ENCODE measurements at places on chromosomes 4 and X. TPM values are rescaled to one million over a fixed set of nuclear protein-coding genes. Genes with fewer than 3 reads are reported as not detected.

The CSAG3 gene
- not detected for total RNA-seq

The IQCM gene
- not detected for total RNA-seq

DNA sequence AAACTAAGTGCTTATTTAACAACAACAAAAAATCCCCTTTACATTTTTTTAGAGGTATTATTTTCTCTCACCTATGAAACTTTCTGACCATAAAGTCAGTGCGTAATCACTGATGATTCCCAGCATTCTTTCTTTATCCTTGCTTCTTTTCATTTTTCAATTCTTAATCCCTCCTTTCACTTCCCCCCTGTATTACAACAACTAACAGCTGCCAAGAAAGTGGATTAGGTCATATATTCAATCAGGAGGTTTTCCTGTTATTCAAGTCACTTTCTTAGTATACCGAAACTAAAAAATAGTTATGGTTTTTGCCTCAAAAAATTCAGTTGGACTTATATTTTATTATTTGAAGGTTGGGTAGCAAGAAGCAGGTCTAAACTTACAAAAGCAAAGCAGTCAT is 2.1 kb upstream of the STAP1 start:
- no peak for DNase-seq
- H3K27ac ChIP-seq: no peak overlapping the region
- peaks cover 9% of the 10 kb centered on the region for H3K36me3 ChIP-seq

The CT45A10 gene
- not detected for total RNA-seq

- H3K4me3 ChIP-seq: peak overlapping the region; percentile 96
- H3K27ac ChIP-seq: peak overlapping the region; percentile 87
- peaks cover 64% of the 10 kb centered on the region for H3K36me3 ChIP-seq
- no peak for DNase-seq
- H3K4me1 ChIP-seq: peaks cover 62% of the 10 kb centered on the region
- H3K27me3 ChIP-seq: no peaks in the 10 kb centered on the region
Observed at GRCh38 chr4:153469031-153469430, 2.9 kb downstream of the TMEM131L start.

- H3K36me3 ChIP-seq: peaks cover 2% of the 10 kb centered on the region
- DNase-seq: no peak
- peaks cover 14% of the 10 kb centered on the region for H3K4me1 ChIP-seq
- peaks cover 18% of the 10 kb centered on the region for H3K27me3 ChIP-seq
- no peak overlapping the region for H3K4me3 ChIP-seq
- H3K27ac ChIP-seq: no peak overlapping the region
Observed at GRCh38 chr4:7186516-7187167, 5.7 kb upstream of the SORCS2 start.

DNA sequence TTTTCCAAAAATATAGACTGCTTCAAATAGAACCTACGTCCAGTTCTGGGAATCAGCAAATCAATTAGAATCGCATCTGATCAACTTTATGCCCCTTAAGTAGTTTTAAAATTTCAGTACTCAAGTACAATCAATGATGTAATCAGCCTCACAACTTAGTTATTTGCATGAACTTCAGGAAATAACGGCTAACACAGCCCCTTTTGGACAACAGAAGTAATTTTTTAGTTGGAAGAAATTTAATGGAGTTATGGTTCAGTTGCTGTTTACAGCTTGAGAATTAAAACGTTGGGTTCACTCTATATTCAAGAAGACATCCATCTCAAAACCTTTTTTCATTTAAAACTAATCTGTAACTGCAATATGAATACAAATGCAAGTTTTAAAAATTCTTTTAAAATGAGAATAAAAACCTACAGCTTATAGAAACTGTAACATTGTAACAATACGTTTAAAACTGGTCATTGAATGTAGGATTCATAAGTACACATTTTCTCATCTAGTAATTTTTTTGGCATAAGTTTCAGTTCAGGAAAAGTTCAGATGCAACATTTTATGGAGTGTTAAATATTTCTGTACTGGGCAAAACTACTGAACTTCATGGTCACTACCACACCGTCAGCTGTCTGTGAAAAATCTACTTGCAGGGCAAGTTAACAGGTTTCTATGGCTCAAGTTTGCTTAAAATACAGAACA is 956 bp downstream of the TAPT1 start:
- H3K4me1 ChIP-seq: peaks cover 48% of the 10 kb centered on the region
- peak overlapping the region; percentile 88 for H3K4me3 ChIP-seq
- no peaks in the 10 kb centered on the region for H3K27me3 ChIP-seq

GRCh38 chr4:169239221-169239905 is 31.4 kb downstream of the SH3RF1 start:
- H3K27me3 ChIP-seq: peaks cover 7% of the 10 kb centered on the region
- DNase-seq: no peak
- no peak overlapping the region for H3K27ac ChIP-seq
- H3K4me1 ChIP-seq: no peaks in the 10 kb centered on the region
- H3K36me3 ChIP-seq: no peaks in the 10 kb centered on the region

DNA sequence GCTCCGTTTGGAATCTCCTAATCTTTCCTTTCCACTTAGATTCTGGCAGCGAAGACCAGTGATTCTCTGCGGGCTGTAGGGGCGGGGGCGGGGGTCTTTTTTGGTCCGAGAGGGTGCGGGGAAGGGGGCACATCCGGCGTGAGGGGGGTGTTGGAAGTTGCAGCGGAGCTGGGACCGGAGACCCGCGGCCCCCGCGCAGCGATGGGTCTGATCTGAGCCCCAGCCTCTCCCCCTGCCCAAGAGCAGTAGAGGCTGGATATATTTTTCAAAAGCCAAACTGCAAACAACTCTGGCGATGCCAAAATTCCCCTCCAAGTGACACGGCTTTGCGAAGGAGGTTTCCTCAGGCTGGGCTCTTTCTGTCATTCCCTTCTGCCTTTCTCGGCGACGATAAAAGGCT is 355 bp downstream of the GRID2 start:
- no peak for DNase-seq
- no peak overlapping the region for H3K4me3 ChIP-seq
- peaks cover 30% of the 10 kb centered on the region for H3K27me3 ChIP-seq
- H3K4me1 ChIP-seq: peaks cover 5% of the 10 kb centered on the region
- H3K27ac ChIP-seq: no peak overlapping the region

The OR13H1 gene
- not detected for total RNA-seq

DNA sequence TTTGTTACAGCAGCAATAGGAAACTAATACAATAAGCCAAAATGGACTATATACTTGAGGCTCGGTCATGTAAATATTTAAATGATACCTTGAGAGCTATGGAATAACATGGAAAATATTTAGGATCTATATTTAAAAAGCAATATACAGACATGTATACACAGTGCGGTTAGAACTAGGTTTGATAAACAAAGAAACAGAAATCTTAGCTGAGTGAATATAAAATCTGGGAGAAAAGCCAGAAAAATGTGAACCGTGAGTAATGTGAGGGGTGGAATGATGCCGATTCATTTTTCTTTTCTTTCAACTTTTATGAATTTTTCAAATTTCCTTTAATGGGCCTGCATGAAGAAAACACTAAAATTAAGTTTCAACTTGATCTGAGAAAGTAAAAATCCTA is 104.1 kb downstream of the ATXN3L start:
- no peak overlapping the region for H3K4me3 ChIP-seq
- H3K4me1 ChIP-seq: peaks cover 2% of the 10 kb centered on the region
- no peak overlapping the region for H3K27ac ChIP-seq
- no peaks in the 10 kb centered on the region for H3K36me3 ChIP-seq
- DNase-seq: no peak
- no peaks in the 10 kb centered on the region for H3K27me3 ChIP-seq

DNA sequence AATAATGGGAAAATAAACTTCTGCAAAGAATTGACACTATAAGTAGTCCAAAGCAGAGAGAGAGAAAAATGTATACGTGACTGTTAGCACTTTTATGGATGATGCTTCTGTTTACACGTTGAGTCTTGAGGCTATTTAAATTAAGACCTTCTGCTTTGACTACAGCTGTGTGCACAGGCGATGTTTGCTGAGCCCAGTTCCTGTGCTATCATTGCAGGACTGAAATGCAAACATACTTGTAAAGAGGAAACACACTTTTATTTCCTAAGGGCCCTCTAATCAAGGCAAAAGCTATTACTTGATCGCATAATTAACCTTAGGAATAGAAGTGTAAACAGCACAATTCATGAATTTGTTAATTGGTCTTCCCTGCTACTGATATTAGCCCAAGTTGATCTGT is 226.9 kb downstream of the FBXW7 start:
- peaks cover 3% of the 10 kb centered on the region for H3K4me1 ChIP-seq
- H3K27ac ChIP-seq: no peak overlapping the region
- no peak overlapping the region for H3K4me3 ChIP-seq
- no peak for DNase-seq
- H3K27me3 ChIP-seq: peaks cover 2% of the 10 kb centered on the region
- H3K36me3 ChIP-seq: no peaks in the 10 kb centered on the region

GRCh38 chr4:59063015-59063720 is 1953.0 kb upstream of the IGFBP7 start:
- H3K27ac ChIP-seq: no peak overlapping the region
- no peak overlapping the region for H3K4me3 ChIP-seq
- DNase-seq: no peak
- no peaks in the 10 kb centered on the region for H3K4me1 ChIP-seq
- H3K36me3 ChIP-seq: no peaks in the 10 kb centered on the region

DNA sequence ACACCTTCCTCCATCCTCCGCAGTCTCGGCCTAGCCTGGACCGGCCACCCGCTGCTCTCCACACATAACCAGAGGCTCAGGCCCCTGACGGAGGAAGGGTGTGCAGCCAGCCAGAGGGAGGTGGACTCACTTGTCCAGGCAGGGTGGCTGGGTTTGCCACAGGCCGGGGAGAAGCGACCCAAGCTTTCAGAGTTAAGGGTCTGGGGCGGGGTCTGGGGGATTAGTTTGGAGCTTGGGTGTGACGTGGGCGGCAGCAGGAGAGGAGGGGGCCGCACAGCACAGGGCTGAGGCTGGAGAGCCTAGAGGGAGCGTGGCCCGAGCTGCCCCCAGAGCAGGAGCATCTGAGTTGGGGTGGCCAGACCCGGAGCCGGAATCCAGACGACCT is 22.4 kb upstream of the CPLX1 start:
- H3K27me3 ChIP-seq: no peaks in the 10 kb centered on the region
- peaks cover 49% of the 10 kb centered on the region for H3K36me3 ChIP-seq
- no peak for DNase-seq
- no peaks in the 10 kb centered on the region for H3K4me1 ChIP-seq
- no peak overlapping the region for H3K27ac ChIP-seq
- H3K4me3 ChIP-seq: no peak overlapping the region

The PQBP1 gene
- 70.8 TPM for total RNA-seq

The TXK gene
- 60.6 TPM for total RNA-seq

DNA sequence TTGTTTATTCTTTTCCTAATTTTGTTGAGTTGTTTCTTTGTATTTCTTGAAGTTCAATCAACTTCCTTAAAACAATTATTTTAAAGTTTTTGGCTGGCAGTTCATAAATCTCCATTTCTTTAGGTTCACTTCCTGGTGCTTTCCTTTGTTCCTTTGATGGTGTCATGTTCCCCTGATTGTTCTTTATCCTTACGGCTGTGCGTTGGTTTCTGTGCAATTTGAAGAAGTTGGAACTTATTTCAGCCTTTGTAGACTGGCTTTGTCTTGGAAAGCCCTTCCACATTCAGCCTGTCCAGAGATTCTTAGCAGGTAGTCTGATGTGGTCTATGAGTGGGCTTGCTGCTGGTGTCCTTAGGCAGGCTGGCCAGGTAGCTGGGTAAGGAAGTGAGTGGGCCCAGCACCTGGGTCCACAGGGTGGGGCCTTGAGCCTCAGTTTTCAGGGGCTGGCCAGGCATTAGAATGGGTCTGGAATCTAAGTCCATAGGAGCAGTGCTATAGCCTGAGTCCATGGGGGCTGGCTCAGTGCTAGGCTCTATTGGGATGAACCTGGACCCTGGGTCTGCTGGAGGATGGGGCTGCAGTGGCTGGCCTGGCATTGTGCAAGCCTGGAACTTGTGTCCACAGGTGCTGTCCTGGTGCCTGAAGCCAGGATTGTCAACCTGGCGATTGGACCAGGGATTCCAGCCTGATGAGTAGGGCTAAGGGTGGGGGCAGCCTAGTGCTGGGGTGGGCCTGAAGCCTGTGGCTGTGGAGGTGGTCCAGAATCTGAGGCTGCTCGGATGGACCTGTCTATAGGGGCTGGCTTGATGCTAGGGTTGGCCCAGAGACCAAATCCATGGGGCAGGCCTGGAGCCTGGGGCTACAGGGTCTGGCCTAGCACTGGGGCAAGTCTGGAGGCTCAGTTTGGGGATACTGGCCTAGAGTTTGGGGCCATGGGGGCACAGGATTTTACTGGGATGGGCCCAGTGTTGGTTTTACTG is 152.4 kb downstream of the STAG2 start:
- H3K4me3 ChIP-seq: no peak overlapping the region
- no peak overlapping the region for H3K27ac ChIP-seq
- no peaks in the 10 kb centered on the region for H3K36me3 ChIP-seq
- H3K4me1 ChIP-seq: no peaks in the 10 kb centered on the region
- DNase-seq: no peak
- no peaks in the 10 kb centered on the region for H3K27me3 ChIP-seq

GRCh38 chr4:169756971-169757574 is 671 bp downstream of the HPF1 start:
- no peak for DNase-seq
- H3K27ac ChIP-seq: peak overlapping the region; percentile 66
- peaks cover 29% of the 10 kb centered on the region for H3K4me1 ChIP-seq
- peaks cover 15% of the 10 kb centered on the region for H3K27me3 ChIP-seq
- H3K4me3 ChIP-seq: peak overlapping the region; percentile 83

- no peak overlapping the region for H3K27ac ChIP-seq
- no peaks in the 10 kb centered on the region for H3K27me3 ChIP-seq
- no peaks in the 10 kb centered on the region for H3K4me1 ChIP-seq
- no peaks in the 10 kb centered on the region for H3K36me3 ChIP-seq
- H3K4me3 ChIP-seq: no peak overlapping the region
Observed at GRCh38 chr4:156251373-156252065, 297.9 kb upstream of the CTSO start.

DNA sequence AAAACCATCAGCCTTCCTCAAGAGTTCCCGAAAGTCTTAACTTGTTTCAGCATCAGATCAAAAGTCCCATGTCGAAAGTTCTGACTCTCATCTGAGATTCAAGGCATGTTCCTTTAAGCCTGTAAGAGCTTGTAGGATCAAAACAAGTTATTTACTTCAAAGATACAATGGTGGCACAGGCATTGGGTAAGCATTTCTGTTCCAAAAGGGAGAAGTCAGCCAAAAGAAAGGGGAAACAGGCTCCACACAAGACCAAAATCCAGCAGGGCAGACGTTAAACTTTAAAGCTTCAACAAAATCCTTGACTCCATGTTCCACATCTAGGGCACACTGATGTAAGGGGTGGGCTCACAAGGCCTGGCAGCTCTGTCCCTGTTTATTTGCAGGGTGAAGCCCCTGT is 91.7 kb downstream of the FHDC1 start:
- H3K27ac ChIP-seq: no peak overlapping the region
- H3K27me3 ChIP-seq: peaks cover 4% of the 10 kb centered on the region
- H3K4me1 ChIP-seq: no peaks in the 10 kb centered on the region
- H3K4me3 ChIP-seq: no peak overlapping the region
- H3K36me3 ChIP-seq: no peaks in the 10 kb centered on the region

The SHISA3 gene
- 0.50 TPM for total RNA-seq

All from activated CD8-positive, alpha-beta T cell treated with anti-CD3 and anti-CD28 coated beads, Interleukin-2, amount 10 ng/mL, durations not matched to agents 7 days and 5 days (primary cell).